ENCODE measurements at places on chromosomes 5 and 9.
A peak's percentile ranks its signal among the peaks of the same experiment; 100 is the strongest.

- DNase-seq: no peak
These were observed 41.7 kb downstream of the UNC13B start for GRCh38 chr9:35203528-35203927.

- DNase-seq: no peak
These were observed 9.3 kb upstream of the SPINK13 start for GRCh38 chr5:148259288-148259687.

DNA sequence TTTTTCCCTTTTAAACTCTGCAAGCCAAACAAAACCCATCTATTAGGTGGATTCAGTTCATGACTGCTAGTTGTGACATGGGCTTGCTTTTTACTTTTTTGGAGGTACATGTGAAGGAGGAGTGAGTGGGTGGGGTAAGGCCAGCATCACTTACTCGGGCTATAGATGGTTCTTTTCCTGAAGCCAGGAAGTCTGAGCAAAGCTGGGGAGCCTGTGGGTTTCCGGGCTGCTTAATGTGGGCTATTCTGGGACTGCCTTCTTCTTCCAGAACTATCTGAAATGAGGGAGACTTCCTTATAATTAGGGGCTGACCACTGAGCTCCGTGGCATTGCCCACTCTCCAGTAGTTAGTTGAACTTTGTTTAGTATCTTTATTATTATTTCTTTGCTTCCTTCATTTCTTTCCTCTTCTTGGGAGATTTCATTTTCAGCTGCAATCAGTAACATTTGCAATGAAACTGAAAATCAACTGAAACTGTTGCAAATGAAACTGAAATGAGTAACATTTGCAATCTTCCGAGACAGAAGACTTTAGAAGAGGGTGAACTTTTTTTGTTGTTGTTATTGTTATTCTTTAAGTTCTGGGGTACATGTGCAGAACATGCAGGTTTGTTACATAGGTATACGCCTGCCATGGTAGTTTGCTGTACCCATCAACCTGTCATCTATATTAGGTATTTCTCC, 204.9 kb downstream of the LRRC70 start:
- DNase-seq: no peak

- no peak for DNase-seq
These were observed 16.7 kb downstream of the WHRN start for GRCh38 chr9:114488398-114489129.

DNA sequence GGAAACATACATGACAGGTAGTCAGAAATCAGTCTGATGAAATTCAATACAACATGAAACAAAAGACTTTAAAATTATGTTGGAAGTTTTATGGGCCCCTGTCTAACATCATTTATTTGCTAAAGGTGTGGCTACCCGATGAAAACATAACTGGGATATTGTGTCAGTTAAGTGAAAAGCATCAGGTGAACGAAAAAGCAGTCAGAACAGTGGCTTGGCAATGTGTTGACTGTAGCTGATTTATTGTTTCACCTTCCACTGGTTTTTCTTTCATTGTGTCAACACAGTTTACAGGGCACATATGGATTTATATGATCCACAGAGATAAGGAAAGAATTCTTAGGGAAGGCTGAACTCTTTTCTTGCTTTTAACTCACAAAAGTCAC, 429.6 kb upstream of the ZNF608 start:
- DNase-seq: no peak

GRCh38 chr9:2216591-2216990, 201.4 kb downstream of the SMARCA2 start:
- DNase-seq: no peak

DNA sequence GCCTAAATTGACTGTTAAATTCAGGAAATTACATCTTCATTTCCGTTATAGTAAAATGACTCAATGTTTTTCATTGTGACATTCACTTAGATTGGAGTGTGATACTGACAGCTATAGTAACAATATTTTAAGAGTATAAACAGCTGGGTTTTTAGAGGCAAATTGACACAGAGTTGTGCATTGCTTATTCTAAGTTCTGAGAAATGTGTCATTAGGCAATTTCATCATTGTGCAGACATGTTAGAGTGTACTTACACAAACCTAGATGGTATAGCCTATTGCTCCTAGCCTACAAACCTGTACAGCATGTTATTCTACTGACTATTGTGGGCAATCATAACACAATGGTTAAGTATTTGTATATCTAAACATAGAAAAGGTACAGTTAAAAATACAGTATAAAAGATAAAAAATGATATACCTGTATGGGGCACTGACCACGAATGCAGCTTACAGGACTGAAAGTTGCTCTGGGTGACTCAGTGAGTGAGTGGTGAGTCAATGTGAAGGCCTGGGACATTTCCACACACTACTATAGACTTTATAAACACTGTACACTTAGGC, 132.7 kb downstream of the PDE4D start:
- peak; percentile 12 for DNase-seq

- no peak for DNase-seq
These were observed 20.4 kb downstream of the CRB2 start for GRCh38 chr9:123376218-123377071.

GRCh38 chr9:133135146-133135745, 14.2 kb upstream of the RALGDS start:
- peak; percentile 61 for DNase-seq

- no peak for DNase-seq
These were observed 524.8 kb downstream of the RAB3C start for GRCh38 chr5:59107692-59108091.

DNA sequence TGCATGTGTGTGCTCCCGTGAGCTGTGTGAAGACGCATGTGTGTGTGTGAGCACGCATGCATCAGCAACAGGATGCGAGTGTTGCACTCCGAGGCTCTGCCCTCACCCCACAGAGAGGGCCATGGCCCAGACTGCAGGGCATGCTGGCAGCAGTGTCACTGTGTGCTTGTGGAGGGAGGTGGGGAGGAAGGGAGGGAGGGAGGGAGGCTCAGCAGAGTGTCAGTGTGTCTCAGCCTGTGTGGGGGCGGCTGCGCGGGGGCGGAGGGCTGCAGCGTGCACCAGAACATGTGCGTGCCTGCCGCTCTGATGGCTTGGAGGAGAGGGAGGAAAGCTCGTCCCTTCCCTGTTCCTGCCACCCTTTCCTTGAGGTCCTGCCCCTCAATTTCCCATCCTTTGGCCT, 5.3 kb downstream of the CAMK2A start:
- no peak for DNase-seq

GRCh38 chr5:177363565-177363964, 5.8 kb downstream of the RGS14 start:
- no peak for DNase-seq

GRCh38 chr9:137809040-137809576, 68.5 kb upstream of the CACNA1B start:
- no peak for DNase-seq

DNA sequence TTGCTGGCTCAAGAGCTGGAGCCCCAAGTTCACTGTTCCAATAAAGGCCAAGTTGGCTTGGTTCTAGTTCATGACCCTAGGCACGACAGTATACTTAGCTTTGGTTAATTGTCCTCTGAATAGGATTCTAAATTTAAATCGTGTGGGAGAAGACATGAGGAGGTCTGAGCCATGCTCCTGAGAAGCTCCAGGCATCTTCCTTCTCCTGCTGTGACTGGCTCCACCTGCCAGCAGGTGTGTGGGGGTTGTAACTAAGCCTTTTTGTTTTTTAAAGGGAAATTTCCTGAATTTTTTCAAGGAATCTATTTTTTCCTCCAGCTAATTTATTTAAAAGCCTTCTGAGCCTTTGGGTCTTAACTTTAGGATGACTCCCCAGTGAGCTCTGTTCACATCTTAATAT, 20.2 kb upstream of the TRIM36 start:
- DNase-seq: no peak

DNA sequence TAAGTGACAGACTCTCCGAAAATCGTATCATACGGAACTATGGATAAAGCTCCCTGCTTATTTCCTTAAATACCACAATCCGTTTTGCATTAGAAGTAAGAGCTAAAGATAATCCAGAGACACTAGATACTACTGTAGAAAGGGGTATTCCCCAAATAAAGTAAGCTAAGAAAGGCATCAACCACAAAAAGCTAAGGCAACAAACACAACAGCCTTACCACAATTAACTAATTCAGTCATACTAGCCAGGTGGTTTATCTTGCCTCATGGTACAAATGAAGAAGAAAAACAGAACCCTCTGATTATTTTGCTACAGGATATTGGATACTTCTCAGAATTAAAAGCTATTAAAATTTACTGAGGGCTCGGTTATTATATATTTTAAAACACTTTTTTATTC, 14.1 kb downstream of the ERP44 start:
- no peak for DNase-seq

DNA sequence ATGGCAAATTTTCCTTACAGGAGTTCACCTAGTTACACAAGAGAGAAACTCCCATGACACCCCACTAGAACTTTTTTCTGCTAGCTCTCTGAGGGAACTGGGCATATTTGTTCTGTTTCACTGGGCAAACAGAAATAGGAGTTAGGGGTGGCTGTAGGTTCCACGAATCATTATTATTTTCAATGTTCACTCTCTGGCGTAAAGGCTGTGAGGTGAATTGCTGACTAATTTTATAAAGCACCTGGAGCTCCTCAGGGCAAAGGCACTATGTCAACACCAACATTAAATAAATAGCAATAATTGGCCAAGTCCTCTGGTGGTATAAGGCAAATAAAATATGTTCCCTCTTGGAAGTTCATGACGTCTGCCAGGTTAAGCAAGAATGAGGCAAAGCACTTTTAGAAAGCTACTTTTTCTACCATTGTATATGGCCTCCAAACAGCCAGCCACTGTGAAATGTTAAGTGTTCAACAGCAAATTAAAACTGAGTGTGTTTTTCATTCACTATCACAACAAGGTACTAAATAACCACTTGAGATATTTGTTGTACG, 344.6 kb downstream of the PDE4D start:
- no peak for DNase-seq

- DNase-seq: no peak
These were observed 98.8 kb upstream of the EFNA5 start for GRCh38 chr5:107769519-107769918.

- DNase-seq: no peak
These were observed 94.3 kb upstream of the ARRDC3 start for GRCh38 chr5:91477408-91477807.

GRCh38 chr9:124813501-124814163, 36.7 kb downstream of the OLFML2A start:
- no peak for DNase-seq

GRCh38 chr5:31630931-31631330, 8.0 kb upstream of the PDZD2 start:
- no peak for DNase-seq

- no peak for DNase-seq
These were observed 243.4 kb downstream of the SYK start for GRCh38 chr9:91045041-91045440.

GRCh38 chr9:107221321-107221720, 61.8 kb upstream of the RAD23B start:
- DNase-seq: no peak

- no peak for DNase-seq
These were observed 41.8 kb downstream of the NUP214 start for GRCh38 chr9:131167146-131167692.

DNA sequence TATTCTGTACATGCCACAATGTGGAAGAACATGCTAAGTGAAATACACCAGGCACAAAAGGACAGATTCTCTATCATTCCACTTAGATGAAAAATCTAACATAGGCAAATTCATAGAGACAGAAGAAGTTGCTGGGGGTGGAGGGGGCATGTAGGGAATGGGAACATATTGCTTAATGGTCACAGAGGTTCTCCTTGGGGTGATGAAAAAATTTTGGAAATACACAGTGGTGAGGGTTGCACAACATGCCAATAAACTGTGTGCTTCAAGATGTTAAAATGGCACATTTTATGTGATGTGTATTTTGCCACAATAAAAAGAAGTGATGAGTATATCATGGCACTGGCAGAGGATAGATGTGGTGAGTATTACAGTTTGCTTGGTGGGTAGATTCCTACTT, 111.9 kb downstream of the SUSD1 start:
- no peak for DNase-seq

- no peak for DNase-seq
These were observed 206.7 kb downstream of the FAM114A2 start for GRCh38 chr5:153831973-153832372.

DNA sequence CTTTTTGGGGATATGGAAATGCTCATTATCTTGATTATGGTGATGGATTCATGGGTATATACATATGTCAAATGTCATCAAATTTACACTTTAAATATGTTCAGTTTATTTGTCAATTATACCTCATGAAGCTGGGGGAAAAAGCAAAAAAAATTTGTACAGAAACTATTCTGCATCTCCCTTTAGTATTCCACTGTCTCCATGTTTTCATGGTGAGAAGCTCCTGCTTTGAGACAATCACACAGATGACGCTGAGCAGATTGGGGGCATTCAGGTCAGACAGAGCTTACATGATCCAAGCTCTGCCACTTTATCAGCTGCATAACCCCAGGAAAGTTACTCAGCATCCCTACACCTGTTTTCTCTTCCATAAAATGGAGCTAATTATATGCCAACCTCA, 101.5 kb downstream of the PLPPR1 start:
- no peak for DNase-seq

DNA sequence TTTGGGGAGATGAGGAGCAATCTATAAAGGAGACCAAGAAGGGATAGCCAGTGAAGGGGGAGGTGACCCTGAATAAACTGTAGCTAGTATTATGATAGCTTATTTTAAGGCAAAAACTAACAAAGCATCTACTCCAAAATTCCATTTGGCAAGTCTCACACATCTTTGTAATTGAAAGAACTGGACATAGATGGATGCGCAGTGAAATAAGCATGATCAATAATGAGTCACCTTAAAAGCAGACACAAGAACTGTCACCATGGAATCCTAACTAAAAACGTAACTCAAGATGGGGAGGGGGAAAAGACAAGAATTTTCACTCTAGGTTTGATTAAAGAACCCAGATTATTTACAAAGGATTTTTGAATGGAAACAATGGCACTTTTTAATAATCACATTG, 164.5 kb downstream of the MED27 start:
- no peak for DNase-seq

DNA sequence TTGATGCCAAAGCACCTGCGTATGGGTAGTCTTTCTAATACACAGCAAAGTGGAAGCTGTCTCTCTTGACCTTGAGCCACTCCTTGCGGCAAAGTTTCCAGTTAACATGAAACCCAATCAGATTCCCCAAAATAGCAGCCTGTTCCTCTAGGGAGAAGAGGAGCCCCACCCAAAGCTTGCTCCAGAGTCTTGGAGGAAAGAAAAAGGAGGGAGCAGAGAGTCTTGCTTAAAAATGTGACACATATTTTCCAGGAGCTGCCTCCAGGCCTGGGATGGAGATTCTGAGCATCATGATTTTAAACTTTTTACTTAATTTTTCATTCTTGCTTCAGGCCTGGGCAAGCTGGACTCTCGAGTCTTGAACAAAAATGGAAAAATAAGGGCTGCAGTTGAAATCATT, 223.5 kb upstream of the TNC start:
- DNase-seq: no peak

- no peak for DNase-seq
These were observed 606.3 kb downstream of the TLE1 start for GRCh38 chr9:81083067-81083466.

GRCh38 chr9:34994260-34994899, 4.8 kb downstream of the DNAJB5 start:
- no peak for DNase-seq

DNA sequence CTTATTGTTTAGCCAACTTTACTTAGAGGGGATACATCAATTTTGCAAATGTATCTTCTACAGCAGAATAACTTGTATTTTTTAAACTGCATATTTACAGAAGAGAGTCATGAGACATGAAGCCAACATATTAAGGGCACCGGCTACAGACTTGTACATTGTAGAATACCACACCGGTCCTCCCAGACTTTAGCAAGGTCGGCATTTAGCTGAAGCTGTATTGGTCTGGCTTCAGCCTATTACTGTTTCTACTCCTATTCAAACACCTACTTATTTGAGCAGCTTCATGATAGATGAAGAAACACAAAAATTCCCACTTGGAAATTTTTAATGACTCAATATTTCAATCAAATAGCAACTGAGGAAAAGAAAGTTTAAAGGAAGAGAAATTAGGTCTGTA, 33.0 kb downstream of the NR3C1 start:
- DNase-seq: no peak
